ENCODE measurements at places on chromosomes 2 and 18.
A peak's percentile ranks its signal among the peaks of the same experiment; 100 is the strongest.

- DNase-seq, result peak; percentile 6
Measured at GRCh38 chr2:239855863-239856587, 169.1 kb downstream of the NDUFA10 start.

- no peak for DNase-seq
Measured at GRCh38 chr2:43175876-43176275, 50.5 kb downstream of the ZFP36L2 start.

- DNase-seq, result no peak
Measured at GRCh38 chr2:160205505-160205904, 5.4 kb upstream of the ITGB6 start.

DNA sequence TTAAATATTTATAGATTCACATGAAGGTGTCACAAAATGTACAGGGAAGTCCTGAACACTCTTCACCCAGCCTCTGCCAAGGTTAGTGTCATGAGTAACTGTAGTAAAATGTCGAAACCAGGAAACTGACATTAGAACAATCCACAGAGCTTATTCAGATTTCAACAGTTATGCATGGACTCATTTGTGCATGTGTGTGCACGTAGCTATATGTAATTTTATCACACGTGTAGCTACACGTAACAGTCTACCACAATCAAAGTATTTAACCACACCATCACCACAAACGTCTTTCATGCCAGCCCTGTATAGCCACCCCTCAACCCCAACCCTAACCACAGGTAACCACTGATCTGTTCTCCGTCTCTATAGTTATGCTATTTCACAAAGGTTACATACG is 211.7 kb upstream of the REV1 start:
- no peak for DNase-seq

All from right forelimb (tissue), 1 donor.